ENCODE measurements at places on chromosomes 6 and 20. TPM values are rescaled to one million over a fixed set of nuclear protein-coding genes. Genes with fewer than 3 reads are reported as not detected.

Gene KCNG1
- 0.27 TPM for polyA plus RNA-seq

Gene APOM
- polyA plus RNA-seq = 4.6 TPM

- DNase-seq = no peak
Measured at GRCh38 chr6:3383525-3383924, 73.3 kb downstream of the SLC22A23 start.

DNA sequence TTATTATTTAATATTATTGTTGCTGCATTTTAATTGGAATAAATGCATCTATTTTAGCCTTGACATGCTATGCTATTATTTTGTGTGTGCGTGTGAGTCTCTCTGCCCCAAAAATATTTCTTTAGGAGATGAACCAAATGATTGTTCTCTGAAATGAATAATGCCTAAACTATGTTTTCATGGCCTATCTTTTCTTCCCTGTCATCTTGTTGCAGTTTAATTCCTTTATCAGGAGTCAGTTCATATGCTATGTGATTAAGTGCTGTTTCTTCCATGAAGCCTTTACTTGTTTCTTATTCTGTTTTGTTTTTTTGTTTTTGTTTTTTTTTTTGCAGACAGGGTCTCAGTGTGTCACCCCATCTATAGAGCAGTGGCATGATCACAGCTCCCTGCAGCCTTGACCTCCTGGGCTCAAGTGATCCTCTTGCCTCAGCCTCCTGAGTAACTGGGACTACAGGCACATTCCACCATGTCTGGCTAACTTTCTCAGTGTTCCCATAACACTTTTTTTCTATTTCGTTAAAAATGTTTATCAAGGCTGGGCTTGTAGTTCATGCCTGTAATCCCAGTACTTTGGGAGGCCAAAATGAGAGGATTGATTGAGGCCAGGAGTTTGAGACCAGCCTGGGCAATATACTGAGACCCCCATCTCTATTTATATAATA is 25.7 kb downstream of the TPX2 start:
- DNase-seq = no peak

DNA sequence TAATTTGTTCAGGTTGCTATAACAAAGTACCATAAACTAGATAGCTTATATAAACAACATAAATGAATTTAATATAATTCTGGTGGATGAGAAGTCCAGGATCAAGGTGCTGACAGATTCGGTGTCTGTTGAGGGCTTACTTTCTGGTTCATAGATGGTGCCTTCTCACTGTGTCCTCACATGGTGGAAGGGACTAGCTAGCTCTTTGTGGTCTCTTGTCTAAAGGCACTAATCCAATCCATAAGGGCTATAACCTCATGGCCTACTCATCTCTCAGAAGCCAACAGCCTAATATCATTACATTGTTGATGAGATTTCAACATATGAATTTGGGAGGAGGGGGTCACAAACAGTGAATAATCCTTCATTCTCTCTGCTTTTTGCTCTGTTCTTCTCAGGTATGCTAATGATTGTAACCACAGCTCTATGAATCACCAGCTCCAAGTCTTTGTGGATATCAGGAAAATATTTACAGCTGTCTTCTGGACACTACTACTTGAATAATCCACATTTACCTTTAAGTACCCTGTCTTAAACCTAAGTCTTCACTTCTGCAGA is 122.3 kb downstream of the NKAIN2 start:
- DNase-seq = no peak

DNA sequence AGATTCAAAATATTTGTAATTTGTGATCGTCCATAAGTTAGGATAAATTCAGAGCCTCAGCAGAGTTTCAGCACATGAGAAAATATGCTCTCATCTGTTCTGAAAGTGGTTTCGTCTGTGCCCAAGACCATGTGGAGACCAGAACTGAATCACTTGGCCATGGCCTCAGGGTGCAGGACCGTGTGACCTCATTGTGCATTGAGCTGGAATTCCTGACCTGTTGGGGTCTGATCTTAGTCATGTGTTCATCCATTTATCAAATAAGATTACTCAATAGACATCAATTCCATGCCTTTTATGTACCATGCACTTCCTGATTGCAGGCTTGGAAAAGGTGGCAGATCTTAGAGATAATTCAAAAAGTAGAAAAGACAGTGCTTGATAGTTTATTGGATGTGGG is 680.5 kb downstream of the QKI start:
- DNase-seq = no peak

GRCh38 chr20:35120012-35120701 is 27.0 kb downstream of the EDEM2 start:
- no peak for DNase-seq
